ENCODE measurements at places on chromosomes 11 and 22. TPM values are rescaled to one million over a fixed set of nuclear protein-coding genes. Genes with fewer than 3 reads are reported as not detected.
A peak's percentile ranks its signal among the peaks of the same experiment; 100 is the strongest.

DNA sequence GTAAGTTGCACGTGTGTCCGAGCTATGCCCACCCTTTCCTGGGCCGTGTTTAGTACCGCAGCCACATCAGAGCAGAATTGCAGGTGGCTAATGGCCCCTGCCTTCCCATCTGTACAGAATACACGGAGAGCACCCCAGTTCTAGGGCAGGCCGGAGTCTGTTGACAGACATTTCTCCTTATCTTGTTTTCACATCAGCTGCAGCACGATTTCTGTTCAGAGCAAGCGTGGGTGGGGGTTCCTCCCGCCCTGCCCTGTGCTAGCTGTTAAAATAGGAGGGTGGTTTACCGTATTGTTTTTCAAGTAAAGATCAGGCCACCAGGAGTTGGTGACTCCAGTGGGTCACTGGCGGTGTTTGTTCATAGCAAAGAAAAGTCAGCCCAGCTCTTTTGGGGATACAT, 41.1 kb downstream of the UBASH3B start:
- DNase-seq = no peak

The FAM111A gene
- total RNA-seq = 46.8 TPM

The DBX1 gene
- not detected for total RNA-seq

- peak; percentile 37 for DNase-seq
Measured at GRCh38 chr22:31148953-31149627, 8.8 kb upstream of the PLA2G3 start.

- no peak for DNase-seq
Measured at GRCh38 chr11:126817523-126818450, 182.8 kb downstream of the KIRREL3 start.

The TRIM49D1 gene
- not detected for total RNA-seq

The HEPACAM gene
- 3.6 TPM for total RNA-seq

DNA sequence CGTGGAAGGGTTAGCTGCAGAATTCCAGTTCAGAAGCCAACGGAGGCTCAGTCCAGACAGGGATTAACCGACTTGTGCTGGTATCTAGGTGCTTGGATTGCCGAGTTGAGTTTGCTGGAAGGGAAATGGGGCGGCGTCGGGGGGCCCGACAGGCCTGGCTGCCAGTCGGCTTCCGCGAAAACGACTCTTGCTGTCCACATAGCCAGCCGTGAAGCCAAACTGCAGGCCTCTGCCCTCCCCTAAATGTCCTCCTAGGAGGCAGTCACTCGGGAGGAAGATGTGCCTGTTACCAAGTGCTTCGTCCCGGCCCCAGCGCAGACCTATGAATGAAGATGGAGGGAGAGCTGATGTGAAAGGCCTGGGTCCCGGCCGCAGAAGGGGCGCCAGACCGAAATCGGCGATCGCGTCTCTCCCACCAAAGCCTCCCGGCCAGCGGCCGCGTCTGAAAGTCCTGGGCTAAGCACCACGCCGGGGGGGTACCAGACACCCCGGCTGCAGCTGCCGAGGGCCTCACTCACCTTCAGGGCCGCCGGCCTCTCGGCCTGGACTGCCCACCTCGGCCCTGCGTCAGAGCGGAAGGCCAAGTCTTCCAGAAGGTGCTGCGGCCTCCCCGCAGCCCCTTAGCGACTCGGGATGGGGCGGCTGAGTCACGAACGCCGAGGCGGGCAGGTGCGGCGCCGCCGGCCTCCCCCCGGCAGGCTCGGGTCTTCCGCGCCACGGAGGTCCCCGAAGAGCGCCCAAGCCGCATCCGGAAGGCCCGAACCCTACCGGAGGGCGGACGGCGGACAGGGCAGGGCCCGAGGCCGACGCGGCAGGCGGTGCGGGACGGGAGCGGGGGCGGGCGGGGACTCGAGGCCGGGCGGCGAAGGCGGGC, 7.5 kb downstream of the DPAGT1 start:
- no peak for DNase-seq

DNA sequence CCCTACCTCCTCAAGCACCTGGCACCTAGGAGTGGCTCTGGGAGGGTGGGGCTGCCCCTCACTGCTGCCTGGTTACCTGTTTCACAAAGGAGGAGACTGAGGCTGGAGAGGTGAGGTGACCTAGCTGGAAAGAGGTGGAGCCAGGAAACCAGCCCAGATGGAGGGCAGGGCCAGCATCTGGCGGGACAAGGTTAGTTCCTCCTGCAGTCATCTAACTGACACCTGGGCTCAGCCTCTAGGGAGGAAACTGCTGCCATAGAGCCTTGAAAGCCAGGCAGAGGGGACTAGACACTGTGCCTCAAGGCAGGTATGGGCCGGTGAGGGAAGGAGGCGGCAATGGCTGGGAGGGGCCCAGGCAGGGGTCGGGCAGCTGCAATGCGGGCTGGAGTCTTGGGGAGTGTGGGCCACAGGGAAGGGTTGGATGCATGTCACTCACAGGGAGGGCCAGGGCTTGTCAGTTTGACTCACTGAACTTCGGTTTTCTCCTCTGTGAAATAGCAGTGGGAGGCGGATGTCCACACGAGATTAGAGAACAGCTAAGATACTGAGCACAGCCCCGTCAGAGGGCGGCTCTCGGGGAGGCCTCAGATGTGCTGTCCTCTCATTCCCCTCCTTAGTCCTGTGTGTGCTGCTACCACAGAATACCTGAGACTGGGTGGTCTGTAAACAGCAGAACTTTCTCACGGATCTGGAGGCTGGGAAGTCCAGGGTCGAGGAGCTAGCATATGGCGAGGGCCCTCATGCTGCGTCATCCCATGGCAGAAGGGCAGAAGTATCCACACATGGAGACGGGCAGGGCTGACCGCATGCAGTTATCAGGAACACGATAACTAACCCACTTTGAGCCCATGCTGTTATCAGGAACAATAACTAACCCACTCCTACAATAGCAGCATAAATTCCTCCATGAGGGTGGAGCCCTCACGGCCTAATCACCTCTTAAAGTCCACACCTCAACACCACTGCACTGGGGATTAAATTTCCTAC, 16.1 kb downstream of the MGAT3 start:
- DNase-seq = no peak

The SHANK3 gene
- total RNA-seq = 7.2 TPM

GRCh38 chr11:44805596-44805995, 78.8 kb downstream of the TSPAN18 start:
- no peak for DNase-seq

DNA sequence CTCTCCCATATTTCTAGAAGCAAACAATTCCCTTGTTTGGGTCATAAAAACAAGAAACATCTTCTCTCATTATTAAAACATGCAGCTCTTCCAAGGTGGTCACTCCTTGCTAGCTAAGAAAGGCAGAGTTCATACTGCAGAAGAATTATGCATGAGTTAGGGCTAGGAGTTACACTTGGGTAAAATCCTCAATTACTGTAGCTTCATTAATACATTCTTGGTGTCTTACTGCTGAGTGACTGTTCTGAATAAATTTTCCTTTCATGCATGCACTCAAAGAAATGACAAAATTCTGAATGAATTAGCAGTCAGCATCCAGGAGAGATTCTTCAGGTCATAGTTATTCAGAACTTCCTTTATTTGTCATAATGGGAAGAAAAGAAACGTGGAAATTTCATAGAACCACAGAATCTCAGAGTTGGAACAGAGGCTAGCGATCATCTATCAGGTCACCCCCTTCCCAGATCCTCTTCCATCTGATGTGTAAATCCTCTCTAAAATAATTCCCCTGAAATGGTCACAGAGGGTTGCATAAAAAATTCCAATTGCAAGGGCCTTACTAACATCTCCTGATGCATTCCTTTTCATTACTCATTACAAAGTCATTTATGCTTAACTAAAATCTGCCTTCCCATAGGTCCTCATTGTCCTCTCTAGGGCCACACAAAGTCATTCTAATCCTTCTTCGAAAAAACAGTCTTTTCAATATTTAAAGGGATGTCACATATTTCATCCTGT, 771.5 kb downstream of the DLG2 start:
- DNase-seq = no peak

- no peak for DNase-seq
Measured at GRCh38 chr11:96205460-96205809, 137.6 kb downstream of the MAML2 start.

Measured in skin of body (tissue), 3 donors.